ENCODE measurements at places on chromosomes 4 and X. TPM values are rescaled to one million over a fixed set of nuclear protein-coding genes. Genes with fewer than 3 reads are reported as not detected.

RHOXF2 gene
- not detected for total RNA-seq

ADH1C gene
- total RNA-seq, result 0.83 TPM

DNA sequence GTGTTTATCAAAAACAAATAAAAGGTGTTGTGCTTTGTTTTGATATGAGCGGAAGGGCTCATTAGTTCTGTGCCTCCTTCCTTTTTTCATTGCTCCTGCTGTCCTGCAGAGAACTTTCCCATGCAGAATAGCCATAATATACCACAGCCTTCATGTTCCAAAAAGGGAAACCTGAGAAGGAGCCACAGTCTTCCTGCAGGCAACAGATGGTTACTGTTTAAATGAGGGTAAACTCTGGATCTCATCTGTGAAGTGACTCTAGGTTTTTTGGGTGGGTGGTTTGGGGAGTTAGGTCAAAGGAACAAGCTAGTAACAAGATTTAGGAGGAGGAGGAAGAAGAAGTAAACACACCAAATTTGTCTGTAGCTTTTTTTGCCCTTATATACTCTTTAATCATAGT is 131.8 kb downstream of the BMPR1B start:
- DNase-seq, result no peak

GRCh38 chr4:109890076-109890475 is 22.6 kb upstream of the EGF start:
- DNase-seq, result no peak

GRCh38 chr4:151100531-151100930 is 1.1 kb downstream of the RPS3A start:
- no peak for DNase-seq

- DNase-seq, result peak; percentile 77
Observed at GRCh38 chr4:34720571-34720970, 1523.7 kb downstream of the ARAP2 start.

- DNase-seq, result no peak
Observed at GRCh38 chr4:148332486-148332885, 109.7 kb downstream of the NR3C2 start.

- DNase-seq, result no peak
Observed at GRCh38 chr4:2389691-2390090, 28.8 kb downstream of the ZFYVE28 start.

DNA sequence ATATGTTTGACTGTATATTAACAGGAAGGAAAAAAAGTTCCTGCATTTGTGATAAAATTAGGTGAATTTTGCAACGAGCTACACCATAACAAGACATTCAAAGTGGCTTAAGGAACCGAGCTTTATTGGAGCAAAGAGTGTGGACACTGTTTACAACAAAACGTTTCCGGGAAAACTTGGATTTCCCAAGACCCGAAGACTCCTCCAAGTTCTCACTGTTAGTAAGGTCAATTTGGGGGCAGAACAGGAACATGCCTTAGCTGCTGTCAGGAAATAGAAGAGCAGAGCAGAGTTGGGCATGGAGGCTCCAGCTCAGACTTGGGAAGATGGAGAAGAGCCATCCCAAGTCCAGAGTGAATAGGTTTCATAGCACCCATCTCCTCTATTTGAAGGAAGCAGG is 16.5 kb downstream of the ADH6 start:
- DNase-seq, result no peak

DNA sequence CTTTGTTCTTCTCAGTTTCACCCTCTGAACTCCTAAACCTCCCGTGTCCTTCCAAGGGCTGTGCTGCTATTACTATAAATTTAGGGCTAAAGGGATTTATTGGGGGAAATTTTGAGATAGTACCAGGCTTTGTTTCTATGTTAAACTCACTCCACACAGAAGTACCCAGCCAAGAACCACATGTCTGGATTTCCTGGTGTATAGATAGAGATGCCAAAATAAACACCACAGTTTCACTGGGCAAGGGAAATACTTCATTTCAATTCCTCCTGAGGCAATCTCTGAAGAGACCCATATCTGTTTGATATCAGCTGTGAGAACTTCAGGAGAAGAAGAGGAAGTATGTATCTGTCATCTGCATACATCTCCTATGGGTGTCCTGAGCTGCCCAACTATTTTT is 21.7 kb upstream of the CLNK start:
- DNase-seq, result peak; percentile 44

DNA sequence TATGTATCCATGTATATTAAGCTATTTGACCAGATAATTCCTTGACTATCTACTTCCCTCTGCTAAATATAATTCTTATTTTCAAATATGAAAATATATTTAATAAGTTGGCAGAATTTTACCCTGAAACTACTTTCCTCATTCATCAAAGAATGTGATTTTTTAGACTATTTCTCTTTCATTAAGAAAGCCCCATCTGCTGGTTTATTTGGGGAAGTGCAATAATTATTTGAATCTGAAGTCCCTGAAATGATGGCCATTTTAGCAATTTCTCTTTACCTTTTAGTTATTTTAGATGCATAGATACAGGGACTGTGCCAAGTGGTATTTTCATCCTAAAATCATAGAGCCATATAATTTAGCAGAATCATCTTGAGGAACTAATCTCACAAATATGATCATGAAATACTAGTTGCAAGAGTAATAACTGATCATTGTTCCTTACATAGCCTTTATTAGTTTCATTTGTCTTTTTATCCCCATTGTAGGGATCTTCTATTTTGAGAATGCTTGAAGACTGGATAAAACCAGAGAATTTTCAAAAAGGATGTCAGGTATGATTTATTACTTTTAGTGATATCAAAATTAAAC is 39.0 kb downstream of the ENPEP start:
- peak; percentile 18 for DNase-seq

- DNase-seq, result no peak
Observed at GRCh38 chrX:130531066-130531465, 129.3 kb downstream of the RBMX2 start.

- DNase-seq, result no peak
Observed at GRCh38 chrX:150508018-150508417, 60.4 kb upstream of the MTM1 start.

DNA sequence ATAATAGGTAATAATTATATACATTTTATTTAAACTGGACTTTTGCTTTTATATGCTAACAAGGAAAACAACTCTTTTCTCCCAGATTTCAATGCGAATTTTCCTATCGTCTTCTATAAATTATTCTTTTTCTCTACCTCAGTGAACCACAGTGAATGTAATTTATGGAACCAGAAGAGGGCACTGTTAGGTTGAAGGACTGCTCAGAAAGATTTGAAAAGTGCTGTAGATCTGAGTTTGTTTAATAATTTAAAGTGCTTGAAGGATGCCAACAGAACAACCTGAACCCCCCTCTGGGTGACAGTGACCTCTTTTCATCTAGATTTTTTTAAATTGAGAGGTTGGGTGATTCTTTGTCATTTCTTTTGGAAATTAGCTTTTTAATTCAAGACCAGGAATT is 54.9 kb downstream of the PHOX2B start:
- peak; percentile 17 for DNase-seq

DNA sequence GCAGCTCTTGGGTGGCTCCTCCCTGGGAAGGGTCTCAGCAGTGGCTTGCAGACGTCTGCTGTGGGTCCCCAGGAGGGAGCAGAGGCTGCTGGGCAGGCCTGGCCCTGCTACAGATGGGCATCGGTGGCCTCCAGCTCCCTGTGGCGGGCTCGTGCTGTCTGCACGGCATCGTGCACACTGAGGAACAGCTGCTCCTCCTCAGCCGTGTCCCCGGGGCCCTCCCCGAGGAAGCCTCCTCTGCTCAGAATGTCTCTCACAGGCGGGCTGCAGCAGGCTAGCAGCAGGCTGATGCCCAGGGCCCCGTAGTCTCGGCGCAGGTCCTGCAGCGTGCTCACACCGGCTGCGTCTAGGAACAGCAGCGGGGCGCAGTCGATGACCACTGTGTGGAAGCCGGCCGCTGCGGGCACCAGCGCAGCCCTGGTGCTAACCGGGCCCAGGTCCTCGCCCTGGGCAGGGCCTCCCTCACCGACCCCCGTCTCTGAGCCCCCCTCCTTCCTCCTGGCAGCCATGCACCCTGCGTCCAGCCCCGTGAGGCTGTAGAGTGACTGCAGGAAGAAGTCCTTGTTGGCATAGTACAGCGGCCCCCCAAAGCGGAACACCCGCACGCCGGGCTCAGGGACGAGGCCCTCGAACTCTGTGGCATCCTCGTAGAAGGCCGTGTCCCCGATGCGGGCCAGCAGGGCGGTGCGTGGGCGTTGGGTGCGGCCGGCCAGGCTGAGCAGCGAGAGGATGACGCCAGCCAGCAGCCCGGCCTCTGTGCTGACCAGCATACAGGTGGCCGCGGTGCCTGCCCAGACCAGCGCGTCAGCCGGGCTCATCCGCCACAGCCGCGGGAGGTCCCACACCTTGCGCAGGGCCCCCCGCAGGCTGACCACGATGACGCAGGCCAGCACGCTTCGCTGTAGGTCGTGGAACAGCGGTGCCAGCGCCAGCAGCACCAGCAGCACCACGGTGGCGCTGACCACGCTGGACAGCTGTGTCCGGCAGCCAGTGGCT is 2.2 kb downstream of the IDUA start:
- DNase-seq, result no peak

- no peak for DNase-seq
Observed at GRCh38 chr4:170008371-170008770, 17.8 kb downstream of the MFAP3L start.

GRCh38 chr4:139639654-139640053 is 26.0 kb upstream of the MGST2 start:
- DNase-seq, result no peak

Data from fibroblast of lung (primary cell).